IPS DF 19.7 (cell line): ENCODE measurements at places on chromosomes 12 and 14.

GRCh38 chr14:100434033-100434601 lies 111.0 kb downstream of the SLC25A47 start:
- no peak for DNase-seq

- DNase-seq, result no peak
These were observed at the start of gene NKX2-8 for GRCh38 chr14:36582011-36582873. NKX2-8 (minus strand) TSS chr14:36582614; CDS start chr14:36582389, 225 bp downstream.

GRCh38 chr12:44842669-44843068 lies 33.4 kb downstream of the NELL2 start:
- no peak for DNase-seq

DNA sequence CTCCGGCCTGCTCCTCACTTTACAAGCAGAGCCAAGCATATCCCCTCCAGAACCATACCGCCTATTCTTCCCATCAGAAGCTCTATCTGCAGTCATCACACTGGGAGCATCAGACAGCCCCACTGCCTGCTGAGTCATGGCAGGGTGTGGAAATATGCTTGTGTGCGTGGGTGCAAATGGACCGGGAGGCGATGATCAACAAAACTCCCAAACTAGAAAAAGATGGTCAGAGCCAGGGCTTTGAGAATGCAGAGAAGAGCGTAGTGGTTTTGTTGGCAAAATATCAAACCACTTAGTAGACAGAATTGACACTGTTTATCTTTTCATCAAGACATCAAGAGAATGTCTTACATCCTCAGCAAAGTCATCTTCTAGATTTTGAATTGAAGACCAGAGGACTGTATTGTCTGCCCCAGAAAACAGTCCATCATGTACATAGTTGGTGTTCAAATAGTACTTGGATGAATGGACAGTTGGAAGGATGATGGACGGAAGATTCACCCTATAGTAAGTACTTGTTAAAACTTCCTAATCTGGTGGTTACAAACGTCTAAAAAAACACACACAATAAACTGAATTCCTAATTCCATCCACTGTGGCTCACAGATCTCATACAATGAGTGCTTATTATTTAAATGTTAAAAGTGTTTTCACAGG lies 54.9 kb downstream of the VWF start:
- DNase-seq, result no peak

DNA sequence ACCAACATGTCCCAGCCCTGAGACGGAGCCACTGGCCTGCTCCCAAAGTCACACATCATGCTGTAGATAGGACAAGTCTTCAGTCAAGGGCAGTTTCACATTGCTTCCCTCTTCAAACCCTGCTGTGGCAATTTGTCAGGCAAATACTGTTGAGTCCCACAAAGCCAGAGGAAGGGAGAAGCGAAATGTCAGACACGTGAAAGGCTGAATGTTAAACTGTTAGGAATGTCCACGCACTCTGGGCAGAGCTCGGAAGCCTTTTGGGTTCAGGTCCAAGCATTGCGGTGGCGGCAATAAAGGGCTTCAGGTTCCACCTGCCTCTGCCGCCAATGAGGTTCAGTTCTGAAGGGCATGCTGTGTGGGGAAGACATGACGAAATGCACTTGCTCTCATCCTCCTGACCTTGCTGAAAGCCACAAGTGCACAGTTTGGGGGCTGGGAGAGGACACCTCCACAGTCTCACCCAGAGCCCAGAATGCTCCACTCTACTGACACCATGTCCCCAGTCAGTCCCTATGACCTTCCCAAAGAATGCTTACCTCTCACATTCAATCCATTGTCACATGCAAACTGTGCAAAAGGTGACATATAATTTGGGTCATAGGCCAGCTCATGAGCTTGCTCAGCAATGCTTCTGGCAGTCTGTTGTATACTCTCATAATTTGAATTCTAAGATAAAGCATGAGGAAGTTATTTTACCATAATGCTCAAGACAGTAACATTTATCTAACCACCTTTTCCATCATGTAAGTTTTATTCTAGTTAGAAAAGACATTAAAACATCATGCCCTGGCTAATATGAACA lies 35.7 kb downstream of the RAD9B start:
- no peak for DNase-seq

- no peak for DNase-seq
These were observed 807.7 kb upstream of the SEL1L start for GRCh38 chr14:82341261-82341810.

DNA sequence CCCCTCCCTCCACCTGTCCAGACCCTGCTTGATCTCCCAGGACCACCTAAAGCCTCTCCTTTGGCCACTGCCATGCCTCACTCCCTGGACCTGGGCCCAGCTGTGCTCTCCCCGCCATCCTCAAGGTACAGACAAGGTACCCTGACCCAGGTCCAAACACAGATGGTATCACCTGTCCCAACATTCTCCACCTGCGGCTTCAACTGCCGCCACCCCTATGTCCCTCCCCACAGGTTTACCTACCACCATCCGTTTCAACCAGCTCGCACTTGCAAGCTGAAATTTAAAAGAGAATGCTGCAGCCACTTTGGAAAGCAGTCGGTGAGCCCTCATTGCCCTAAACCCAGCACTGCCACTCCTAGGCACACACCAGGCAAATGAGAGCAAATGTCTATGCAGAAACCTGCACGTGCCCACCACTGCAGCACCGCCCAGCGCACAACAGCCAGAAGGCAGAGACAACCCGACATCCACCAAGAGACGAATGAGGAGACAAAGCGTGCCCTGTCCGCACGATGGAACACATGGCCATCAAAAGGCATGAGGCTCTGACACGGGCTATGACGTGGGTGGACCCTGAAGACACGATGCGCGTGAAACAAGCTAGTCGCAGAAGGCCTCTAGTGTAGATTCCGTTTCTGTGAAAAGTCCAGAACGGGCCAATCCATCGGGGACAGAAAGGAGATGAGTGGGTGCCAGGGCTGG lies 71.0 kb downstream of the RFLNA start:
- no peak for DNase-seq

GRCh38 chr12:65986047-65986446 lies 144.5 kb downstream of the LLPH start:
- no peak for DNase-seq

GRCh38 chr12:64631197-64631596 lies 20.9 kb downstream of the RASSF3 start:
- no peak for DNase-seq

GRCh38 chr12:92608151-92609091 lies 94.4 kb upstream of the PLEKHG7 start:
- no peak for DNase-seq
